CD4-positive, alpha-beta T cell treated with Interleukin-10 for 1 hour (primary cell): ENCODE measurements at places on chromosomes 3 and 15.

GRCh38 chr15:41276831-41277230, 45.8 kb downstream of the CHP1 start:
- no peak for DNase-seq

DNA sequence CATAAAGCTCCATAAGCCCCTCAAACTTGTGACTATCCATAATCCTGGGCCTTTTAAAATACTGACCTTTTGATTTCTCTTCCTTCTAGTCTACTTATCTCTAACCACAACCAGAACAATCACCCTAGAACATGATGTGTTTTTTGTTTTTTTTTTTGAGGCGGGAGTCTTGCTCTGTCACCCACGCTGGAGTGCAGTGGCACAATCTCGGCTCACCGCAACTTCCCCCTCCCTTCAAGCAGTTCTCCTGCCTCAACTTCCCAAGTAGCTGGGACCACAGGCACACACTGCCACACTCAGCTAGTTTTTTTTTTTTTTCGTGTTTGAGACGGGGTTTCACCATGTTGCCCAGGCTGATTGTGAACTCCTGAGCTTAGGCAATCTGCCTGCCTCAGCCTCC, 25.1 kb downstream of the VPS39 start:
- DNase-seq, result no peak

DNA sequence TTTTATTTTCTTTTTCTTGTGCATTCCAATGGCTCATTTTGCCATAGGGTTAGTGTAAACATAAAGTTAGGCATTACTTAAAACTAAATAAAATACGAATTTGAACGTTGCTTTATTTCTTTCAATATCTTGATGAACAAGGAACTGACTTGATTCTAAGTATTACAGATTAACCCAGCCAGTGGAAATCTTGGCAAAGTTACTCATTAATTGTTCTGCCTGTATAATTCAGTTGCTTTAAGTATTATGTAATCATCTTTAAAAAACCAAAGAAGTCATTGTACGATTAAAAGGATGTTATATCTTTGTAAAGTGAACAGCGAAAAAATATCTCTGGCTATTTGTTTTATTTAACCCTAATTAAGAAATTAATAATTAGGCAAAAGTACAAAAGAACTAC, 737.9 kb upstream of the BCHE start:
- no peak for DNase-seq

DNA sequence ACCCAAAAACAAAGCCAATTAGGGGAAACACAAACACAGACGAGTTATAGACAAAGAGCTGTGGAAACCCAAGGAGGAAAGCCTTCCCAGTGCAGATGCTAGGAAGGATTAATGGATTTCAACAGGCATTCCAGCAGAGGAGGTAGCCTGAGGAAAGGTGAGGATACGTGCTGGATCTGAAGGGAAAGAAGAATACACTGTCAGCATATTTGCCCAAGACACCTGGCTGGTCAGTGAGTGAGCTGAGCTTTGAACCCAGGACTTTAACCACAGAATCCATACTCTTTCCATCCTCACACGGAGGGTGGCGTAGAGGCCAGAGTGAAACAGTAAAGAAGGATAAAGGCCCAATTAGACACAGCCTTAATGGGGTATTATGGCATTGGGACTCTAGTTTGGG, 9.1 kb upstream of the BFSP2 start:
- no peak for DNase-seq

GRCh38 chr3:28698706-28699105, 350.1 kb upstream of the AZI2 start:
- DNase-seq, result no peak

DNA sequence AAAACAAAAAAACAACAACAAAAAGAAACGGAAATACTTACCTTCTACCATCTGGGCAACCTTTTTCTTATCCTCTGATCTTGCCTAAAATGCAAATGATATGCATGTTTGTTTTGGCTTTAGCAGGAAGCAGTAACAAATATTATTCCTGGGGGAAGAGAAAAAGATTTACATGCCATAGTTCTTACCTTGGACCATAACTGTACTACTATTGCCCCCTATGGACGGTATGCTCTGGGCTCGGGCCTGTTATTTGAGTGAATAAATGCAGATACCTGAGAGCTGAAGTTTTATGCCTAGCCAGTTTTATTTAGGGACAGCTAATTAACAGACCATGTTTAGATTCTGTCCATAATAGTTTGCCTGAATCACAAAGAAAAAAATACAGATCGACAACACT, 12.6 kb upstream of the STARD5 start:
- peak; percentile 65 for DNase-seq
